Calu3 (cell line): ENCODE measurements at places on chromosomes 3 and 15.
A peak's percentile ranks its signal among the peaks of the same experiment; 100 is the strongest.

GRCh38 chr15:69311319-69311721 lies 12.6 kb downstream of the PAQR5 start:
- no peak for DNase-seq

DNA sequence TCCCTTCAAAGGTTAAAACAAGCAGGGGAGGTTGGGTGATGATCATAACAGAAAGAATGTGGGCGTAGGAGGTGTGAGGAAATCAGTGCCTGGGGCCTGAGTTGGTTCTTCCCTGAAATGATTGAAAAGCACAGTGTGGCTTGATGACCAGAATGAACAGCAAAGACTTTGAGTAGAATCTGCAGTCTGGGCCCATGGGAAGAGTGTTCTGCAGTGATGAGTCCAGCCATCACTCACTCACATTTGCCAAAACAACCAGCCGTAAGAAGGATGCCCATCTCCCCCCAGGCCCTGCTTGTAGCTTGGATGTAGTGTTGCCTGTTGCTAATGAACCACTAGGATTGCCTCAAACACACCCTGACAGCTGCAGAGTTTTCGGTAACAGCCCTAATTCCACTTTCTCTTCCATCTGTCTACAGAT lies 67.9 kb downstream of the VGLL3 start:
- DNase-seq, result peak; percentile 43

DNA sequence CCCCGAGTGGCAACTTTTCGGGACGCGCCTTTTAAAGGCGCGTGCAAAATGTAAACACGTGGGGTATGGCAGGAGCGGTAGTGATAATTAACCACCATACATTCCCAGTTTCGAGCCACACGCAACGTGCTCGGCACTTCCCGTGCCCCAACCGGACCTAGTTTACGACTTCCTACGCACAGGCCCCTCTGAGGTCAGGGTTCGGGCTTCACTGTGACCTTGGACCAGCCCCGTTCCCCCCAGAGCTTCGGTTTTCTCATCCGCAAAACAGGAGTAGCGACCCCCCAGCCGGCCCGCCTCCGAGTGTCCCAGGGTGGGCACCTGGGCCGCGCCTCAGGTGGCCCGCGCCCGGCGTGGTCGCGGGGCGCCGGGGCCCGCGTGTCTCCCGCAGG lies 451 bp downstream of the CHCHD4 start:
- DNase-seq, result peak; percentile 27

GRCh38 chr15:48292458-48292857 lies 38.8 kb upstream of the DUT start:
- no peak for DNase-seq

- no peak for DNase-seq
These were observed 196.8 kb upstream of the LPP start for GRCh38 chr3:187957165-187957581.

DNA sequence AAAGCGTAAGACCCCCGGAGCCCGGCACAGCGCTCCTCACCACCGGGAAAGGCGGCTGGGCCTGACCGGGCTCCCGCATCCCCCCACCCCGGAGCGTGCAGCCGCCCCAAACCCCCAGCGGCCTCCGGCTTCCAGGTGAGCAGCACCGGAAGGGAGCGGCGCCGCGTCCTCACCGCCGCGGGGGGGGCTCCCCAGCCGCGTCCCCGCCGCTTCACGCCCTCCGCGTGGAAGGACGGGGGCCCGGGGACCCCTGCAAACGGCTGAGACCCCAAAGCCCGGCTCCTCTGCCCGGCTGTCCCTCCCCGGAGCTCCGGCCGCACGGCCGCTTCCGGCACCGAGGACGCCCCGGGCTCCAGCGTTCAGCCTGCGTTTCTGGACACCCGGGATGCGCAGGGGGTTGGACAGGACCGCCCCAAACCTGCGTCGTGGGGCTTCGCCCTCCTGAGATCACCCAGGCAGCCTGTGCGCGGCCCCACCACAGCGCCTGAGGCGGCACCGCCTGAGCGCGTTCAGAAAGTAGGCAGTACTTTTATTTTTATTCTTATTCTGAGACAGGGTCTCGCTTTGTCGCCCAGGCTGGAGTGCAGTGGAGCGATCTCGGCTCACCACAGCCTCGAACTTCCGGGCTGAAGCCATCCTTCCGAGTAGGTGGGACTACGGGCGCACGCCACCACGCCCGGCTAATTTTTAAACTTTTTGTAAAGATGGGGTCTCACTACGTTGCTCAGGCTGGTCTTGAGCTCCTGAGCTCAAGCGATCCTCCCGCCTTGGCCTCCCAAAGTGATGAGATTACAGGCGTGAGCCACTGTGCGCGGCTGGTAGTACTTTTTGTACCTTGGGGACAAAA lies 51.6 kb upstream of the BLM start:
- peak; percentile 69 for DNase-seq

DNA sequence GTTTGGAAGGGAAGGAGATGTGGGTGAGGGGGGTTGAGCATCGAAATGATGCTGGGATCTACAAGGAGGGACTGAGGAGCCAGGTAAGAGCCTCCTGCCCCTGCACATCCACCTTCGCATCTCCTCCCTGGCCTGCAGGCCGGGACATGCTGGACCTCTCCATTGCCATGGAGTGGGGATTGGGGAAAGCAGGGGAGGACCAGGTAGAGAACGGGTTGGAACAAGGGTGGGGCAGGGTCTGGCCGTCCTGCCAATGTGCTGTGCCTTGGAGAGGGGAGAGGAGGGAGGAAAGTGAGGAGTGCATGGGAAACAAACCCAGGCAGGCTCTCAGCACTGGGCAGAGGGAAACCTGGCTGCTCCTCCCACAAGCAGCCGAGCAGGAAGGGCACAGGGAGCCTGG lies 10.6 kb downstream of the PLA2G4B start:
- DNase-seq, result no peak

GRCh38 chr3:194034346-194035336 lies 101.3 kb upstream of the HES1 start:
- no peak for DNase-seq

DNA sequence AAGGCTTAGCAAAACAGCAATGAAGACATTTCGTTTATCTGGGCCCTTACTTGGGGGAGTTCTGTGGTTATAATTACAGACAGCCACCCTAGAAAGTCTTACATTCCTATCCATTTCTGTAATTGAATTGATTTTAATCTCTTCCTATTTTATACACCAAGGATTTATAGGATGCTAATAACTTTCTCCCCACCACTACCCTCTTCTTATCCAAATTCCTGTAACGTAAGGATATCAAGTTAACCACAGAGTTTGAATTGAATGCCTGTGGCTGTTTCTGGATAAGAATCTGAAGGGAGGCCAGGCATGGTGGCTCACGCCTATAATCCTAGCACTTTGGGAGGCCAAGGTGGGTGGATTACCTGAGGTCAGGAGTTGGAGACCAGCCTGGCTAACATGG lies 78.6 kb downstream of the MLH1 start:
- no peak for DNase-seq

DNA sequence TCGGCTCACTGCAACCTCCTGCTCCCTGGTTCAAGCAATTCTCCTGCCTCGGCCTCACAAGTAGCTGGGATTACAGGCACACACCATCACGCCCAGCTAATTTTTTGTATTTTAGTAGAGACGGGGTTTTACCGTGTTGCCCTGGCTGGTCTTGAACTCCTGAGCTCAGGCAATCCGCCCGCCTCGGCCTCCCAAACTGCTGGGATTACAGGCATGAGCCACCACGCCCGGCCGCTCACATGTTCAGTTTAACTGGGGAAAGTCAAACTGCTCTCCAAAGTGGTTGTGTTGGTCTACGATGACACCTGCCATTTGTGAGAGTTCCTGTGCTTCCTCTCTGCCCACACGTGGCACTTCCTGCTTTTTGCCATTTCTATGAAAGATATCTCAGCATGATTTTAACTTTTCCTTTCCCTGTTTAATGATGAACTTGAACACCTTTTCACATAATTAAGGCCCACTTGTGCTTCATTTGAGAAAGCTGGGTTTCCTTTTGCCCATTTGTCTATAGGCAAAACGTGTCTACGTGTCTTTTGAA lies 877 bp upstream of the GP5 start:
- no peak for DNase-seq
